NCI-H1436 (cell line): ENCODE measurements at places on chromosomes 3 and 15.

- DNase-seq = no peak
Measured at GRCh38 chr15:56992725-56993124, 74.3 kb downstream of the TCF12 start.

- DNase-seq = peak; percentile 3
Measured at GRCh38 chr15:93948726-93949125, 282.6 kb upstream of the MCTP2 start.

- DNase-seq = no peak
Measured at GRCh38 chr3:131561511-131561910, 58.7 kb upstream of the MRPL3 start.

DNA sequence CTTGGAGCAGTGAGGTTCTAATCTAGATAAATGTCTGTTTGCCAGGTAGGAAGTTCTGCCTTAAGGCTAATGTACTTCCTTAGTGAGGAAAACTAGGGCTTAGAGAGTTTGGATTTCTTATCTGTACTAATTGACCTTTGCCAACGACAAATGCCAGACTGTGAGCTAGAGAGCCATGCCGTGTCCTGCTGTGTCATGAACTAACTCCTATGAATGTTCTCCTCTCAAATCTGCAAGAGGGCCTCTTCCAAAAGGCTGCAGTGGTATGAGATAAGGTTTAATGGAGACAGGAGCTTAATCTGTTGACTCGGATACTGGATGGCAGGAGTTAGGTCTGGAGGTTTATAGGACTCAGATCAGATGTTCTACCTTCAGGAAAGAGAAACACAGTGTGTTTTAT, 524.9 kb downstream of the NTRK3 start:
- no peak for DNase-seq
